Hair follicle dermal papilla cell (primary cell): ENCODE measurements at places on chromosomes 1 and 21. TPM values are rescaled to one million over a fixed set of nuclear protein-coding genes. Genes with fewer than 3 reads are reported as not detected.

Gene C8B
- total RNA-seq = not detected in 2 replicates

Gene MPL
- total RNA-seq = 0.65 TPM in 1 of 2 replicates, not detected in the other

Gene FCGR3A
- not detected in 2 replicates for total RNA-seq

Gene WNT3A
- not detected in 2 replicates for total RNA-seq

Gene AZIN2
- 6.7 and 14.0 TPM in 2 replicates for total RNA-seq

Gene TMOD4
- total RNA-seq = 0.81 and 1.6 TPM in 2 replicates

Gene PEAR1
- total RNA-seq = 4.3 and 5.0 TPM in 2 replicates

Gene CATSPERE
- 1.2 and 2.3 TPM in 2 replicates for total RNA-seq

Gene ADORA3
- total RNA-seq = not detected in 2 replicates

Gene KRTAP13-2
- not detected in 2 replicates for total RNA-seq

Gene RUNX3
- 8.3 and 12.3 TPM in 2 replicates for total RNA-seq

Gene BLZF1
- 36.9 and 38.5 TPM in 2 replicates for total RNA-seq

Gene TMEM82
- not detected in 2 replicates for total RNA-seq

Gene ARID1A
- total RNA-seq = 26.8 and 29.0 TPM in 2 replicates

Gene MUL1
- 36.8 and 37.9 TPM in 2 replicates for total RNA-seq

Gene ATAD3C
- total RNA-seq = under 0.01 TPM in 2 replicates

Gene LDLRAP1
- 41.7 and 44.1 TPM in 2 replicates for total RNA-seq

Gene SLC45A3
- 0.73 and 1.1 TPM in 2 replicates for total RNA-seq

Gene SH2D5
- total RNA-seq = 2.1 and 4.9 TPM in 2 replicates

Gene DTL
- total RNA-seq = 1.1 and 2.9 TPM in 2 replicates

Gene OR2T33
- total RNA-seq = not detected in 2 replicates

Gene RXRG
- not detected in 2 replicates for total RNA-seq

Gene PGM1
- 77.4 and 81.3 TPM in 2 replicates for total RNA-seq

Gene HMGB4
- total RNA-seq = not detected in 2 replicates

Gene PRKAA2
- 2.2 and 2.6 TPM in 2 replicates for total RNA-seq

Gene OR2AJ1
- not detected in 2 replicates for total RNA-seq

Gene ESRRG
- under 0.01 TPM in 1 of 2 replicates, not detected in the other for total RNA-seq

Gene HSD3B1
- total RNA-seq = not detected in 2 replicates

Gene HRNR
- under 0.01 TPM in 1 of 2 replicates, not detected in the other for total RNA-seq

Gene H6PD
- 49.4 and 73.3 TPM in 2 replicates for total RNA-seq
